Fibroblast of skin of scalp (primary cell): ENCODE measurements at places on chromosomes 6 and 20.

- peak; percentile 70 for DNase-seq
These were observed 13.9 kb upstream of the IPCEF1 start for GRCh38 chr6:154370545-154370944.

DNA sequence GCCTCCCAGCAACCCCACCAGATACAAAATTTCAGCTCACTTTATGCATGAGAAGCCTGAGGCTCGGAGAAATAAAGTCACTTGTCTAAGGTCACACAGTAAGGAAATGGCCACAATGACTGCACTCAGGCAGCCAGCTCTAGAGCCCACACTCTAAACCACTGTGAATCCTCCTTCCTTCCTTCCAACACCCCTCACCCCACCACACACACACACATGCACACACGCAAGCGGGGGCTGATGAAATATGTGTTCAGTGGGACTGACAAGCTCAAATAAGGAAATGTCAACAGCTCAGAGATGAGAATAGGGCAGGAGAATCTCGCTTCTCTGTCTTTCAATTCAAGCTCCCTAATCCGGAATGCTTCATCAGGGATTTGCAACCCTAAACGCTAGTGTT, 6.0 kb upstream of the BPIFA1 start:
- DNase-seq = no peak

GRCh38 chr20:20410678-20411077, 42.8 kb downstream of the INSM1 start:
- no peak for DNase-seq

GRCh38 chr20:39195582-39196021, 233.5 kb downstream of the DHX35 start:
- DNase-seq = peak; percentile 4

GRCh38 chr20:50227506-50227905, 36.9 kb downstream of the CEBPB start:
- no peak for DNase-seq

DNA sequence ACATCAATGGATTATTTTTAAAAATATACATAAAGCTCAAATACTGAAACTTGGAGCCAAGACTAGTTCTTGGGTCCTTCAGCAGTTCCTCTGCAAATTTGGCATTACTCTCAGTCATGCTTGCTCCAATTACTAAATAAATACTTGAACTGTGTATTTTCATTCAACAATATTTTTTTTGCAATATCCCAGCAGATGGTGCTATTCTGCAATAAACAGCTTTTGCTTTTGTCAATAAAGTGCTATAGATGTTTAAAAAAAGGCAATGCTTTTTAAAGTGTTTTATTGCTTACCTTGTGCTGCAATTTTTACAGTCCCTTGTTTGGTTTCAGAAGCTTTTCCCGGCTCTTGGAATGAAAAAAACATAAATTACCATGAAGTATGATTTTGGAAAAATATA, 243.4 kb downstream of the TRDN start:
- DNase-seq = no peak

DNA sequence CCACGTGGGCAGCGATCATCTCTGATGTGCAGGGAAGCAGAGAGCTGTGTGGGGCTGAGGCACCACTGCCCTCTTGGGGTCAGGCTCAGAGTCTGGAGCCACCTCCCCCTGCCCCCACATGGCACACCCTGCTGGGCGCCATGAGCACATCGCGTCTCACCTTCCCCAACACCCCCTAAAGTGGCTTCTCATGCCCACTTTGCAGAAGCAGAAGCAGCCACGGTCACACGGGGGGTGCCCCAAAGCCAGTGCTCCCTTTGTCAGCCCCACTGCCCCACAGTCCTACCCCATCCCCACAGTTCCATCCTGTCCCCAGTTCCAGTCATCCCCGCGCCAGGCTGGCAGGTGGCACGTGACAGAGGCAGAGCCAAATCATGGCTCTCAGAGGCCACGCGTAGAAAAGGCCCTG, 19.5 kb downstream of the SDCBP2 start:
- DNase-seq = no peak

GRCh38 chr20:36334281-36335205, 28.4 kb downstream of the DLGAP4 start:
- no peak for DNase-seq

- peak; percentile 25 for DNase-seq
These were observed 198.7 kb downstream of the RIMS1 start for GRCh38 chr6:72084992-72085569.

- DNase-seq = no peak
These were observed 83.5 kb downstream of the ADGRG6 start for GRCh38 chr6:142385352-142385751.

- DNase-seq = peak; percentile 34
These were observed 117.0 kb upstream of the PRL start for GRCh38 chr6:22413681-22414311.

GRCh38 chr20:8133851-8134451, 1.9 kb downstream of the PLCB1 start:
- DNase-seq = no peak

GRCh38 chr6:20319520-20320357, 81.9 kb upstream of the E2F3 start:
- DNase-seq = no peak

GRCh38 chr6:3841066-3841454, 8.1 kb upstream of the FAM50B start:
- DNase-seq = peak; percentile 77

DNA sequence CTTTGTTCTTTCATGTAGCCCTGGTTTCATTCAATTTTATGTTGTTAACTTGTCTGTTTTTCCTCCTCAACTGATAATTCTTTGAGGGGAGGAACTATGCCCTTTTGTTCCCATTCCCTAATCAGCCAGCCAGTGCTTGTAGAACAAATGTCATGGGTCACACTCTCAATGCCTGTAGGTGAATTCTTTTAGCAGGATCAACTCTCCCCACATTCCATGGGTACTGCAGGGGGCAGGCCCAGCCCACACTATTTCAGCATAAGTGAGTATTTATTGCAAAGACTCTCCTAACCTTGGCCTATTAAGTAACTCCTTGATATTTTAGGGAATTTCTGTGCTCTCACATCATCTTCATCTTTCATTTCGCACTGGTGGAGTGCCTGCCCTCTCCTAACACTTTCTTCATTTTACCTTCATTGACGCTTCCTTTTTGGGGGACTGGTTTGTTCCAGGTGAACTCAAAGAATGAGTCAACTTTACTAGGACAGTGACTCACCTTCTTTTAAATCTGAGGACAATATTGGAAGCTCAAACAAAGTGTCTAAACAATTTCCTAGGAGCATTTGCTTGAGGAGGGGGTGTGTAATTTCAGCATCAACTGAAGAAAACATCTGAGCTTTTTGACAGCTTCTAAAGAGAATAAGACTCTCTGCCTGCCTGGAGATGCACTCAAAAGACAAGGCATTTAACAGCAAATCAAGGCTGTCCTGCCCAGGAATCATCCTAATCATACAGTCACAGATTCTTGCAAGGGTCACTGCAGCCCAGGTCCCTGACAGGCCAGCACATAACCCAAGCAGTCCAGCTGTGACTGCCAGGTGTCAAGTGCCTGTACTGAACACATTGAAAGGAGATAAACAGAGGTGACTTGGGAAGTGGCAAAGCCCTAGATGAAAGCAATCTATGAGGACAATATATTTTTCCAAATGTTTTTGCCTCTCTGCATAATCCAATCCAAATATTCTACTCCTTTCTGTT, 263.9 kb upstream of the PRND start:
- DNase-seq = no peak

DNA sequence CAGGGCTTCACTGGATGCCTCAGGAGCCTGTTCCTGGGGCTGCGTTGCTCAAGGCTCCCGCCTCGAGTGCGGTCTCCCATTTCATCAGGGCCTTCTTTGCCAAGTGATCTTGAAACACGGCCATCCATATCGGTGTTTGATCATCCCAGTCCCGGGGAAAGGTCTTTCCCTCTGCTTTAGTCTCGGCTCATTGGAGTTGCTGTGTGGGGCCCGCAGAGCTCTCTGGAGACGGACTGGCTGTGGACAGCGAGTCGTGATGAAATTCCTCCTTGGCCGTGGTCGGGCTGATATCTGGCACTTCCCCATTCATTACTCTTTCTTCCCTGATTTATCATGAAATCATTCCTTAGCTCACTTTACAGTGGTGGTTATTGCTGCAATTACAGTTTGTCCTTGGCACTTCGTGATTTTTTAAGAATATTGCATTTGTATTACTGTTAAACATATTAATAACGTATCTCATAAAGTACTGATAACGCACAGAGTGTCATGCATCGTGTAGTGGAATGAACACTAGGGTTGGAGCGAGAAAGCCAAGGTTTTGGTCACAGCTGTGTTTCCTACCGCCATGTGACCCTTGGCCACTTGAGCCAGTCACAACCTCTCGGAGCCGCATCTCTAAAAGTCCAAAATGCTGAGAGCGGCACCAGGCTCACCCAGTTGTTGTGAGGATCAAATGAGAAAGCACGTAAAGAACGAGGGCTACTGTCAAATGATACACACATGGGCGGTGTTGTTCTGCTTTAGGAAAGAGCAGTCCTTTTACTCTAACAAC, 71.8 kb downstream of the MTHFD1L start:
- DNase-seq = peak; percentile 33

DNA sequence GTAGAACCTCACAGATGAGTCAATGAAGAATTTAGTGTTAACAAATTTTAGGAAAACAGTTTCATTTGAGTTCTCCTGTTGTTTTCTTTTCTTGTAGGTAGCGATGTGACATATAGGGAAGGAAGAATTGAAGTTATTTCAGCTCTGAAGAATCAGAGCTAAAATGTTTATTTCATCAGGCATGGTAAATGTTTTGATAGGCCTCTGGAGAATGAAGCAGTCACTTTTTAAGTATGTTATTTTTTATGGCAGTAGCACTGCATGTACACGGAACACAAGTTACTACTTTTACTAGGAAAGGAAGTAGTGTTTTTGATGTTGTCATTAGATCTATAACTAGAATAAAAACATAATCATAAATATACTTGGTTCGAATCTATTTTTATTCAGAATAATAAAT, 1357.3 kb upstream of the CITED2 start:
- DNase-seq = peak; percentile 43

- DNase-seq = no peak
These were observed 69.5 kb upstream of the FABP7 start for GRCh38 chr6:122709922-122710512.

GRCh38 chr20:19934792-19935491, 82.2 kb upstream of the NAA20 start:
- no peak for DNase-seq

- DNase-seq = peak; percentile 13
These were observed 193.4 kb downstream of the BACH2 start for GRCh38 chr6:90103056-90103800.

- DNase-seq = no peak
These were observed 585.6 kb downstream of the UTRN start for GRCh38 chr6:144870782-144871181.

GRCh38 chr6:151647976-151648639, 154.3 kb downstream of the CCDC170 start:
- DNase-seq = no peak

DNA sequence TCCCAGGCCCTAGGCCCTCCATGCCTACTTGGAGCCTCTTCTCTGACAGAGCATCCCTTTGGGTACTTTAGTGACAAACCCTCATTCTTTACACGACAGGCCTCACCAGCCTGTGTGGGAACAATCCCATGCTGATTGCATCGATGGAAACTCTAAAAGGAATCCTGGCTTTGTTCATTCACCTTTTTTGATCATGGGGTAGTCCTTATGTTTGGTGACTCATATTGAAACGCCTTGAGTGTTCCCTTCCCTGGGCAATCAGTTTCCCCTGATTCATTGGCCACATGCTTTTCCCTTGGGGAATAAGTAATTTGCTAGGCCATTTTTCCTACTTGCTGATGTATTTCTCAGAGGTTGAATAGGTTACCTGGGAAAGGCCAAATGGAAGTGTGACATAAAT, 14.7 kb upstream of the TNFAIP3 start:
- DNase-seq = peak; percentile 38

GRCh38 chr20:40146071-40146470, 543.0 kb downstream of the MAFB start:
- no peak for DNase-seq

DNA sequence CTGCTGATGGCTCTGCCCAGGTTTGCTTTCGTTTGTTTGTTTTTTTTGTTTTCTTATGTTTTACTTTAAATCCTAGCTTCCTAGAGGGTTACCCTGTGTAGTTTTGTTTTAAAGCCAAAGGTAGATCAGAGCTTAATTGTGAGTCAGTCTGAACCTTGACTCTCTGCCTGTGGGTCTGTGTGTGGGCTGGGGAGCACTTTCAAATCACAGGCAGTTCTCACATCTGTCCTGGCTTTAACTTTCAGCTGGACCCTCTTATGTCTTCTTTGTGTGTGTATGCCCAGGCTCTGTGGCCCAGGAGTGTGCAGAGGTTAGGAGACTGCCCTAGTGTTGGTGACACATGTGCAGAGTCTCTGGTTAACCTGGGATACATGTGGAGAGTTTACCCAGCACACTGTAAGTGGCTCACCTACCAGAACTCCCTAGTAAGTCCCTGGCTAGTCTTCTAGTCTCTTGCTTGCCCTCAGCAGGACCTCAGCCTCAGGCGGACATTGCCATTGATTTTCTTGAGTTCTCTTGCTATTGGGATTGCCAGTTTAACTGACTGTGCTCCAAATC, 19.0 kb downstream of the HIVEP1 start:
- DNase-seq = no peak

DNA sequence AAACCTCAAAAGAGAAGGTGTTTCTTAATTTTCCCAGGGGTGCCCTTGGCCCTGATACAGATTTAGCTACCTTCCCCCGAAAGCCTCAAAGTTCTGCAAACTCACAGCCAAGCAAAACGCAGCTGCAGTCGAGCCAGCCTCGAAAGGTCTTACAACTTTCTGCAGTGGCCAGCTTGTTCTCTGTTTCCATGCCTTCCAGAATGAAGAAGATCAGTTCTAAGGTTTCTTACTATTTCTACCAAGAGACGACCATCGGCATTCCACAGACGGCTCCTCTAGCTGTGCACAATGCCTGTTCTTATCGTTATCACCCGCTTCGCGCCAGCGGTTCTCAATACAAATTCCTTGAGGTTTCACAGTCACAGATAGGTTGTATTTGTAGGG, 28.5 kb upstream of the CCR6 start:
- no peak for DNase-seq

DNA sequence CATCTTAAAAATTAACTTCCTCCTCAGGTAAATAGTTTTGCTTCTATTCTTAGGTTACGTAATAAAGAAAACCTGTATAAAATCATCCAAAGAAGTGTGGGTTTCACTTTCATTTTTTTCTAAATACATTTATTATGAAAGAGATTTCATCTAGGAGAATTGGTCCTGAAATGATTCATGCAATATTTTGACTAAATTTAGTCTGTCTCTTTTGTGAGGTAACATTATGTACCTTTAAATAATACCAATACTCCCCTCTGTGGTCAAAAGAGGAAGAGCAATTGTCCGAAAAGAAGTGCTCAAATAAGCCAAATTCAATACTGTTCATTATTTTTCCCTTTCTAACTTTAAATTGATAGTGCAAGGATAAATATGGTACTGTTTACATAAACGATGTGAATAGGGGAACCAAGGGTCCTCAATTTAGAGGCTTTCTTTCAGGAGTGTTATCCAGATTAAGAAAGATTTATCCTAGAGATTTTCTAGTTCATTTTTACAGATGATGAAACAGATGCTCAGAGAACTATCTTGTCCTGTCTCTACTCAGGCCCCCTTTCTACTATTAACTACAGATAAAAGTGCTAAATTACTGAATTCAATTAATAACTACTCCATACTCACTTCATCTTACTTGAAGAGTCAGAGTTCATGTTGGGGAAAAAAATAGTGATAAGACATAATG, 26.2 kb downstream of the CYP39A1 start:
- peak; percentile 37 for DNase-seq
